ENCODE measurements at places on chromosomes 6 and 20. TPM values are rescaled to one million over a fixed set of nuclear protein-coding genes. Genes with fewer than 3 reads are reported as not detected.

CPXM1 gene
- total RNA-seq, result not detected

AKAP12 gene
- total RNA-seq, result 117 TPM

GJA10 gene
- total RNA-seq, result not detected

OPRL1 gene
- total RNA-seq, result 0.48 TPM

RSPH4A gene
- 0.24 TPM for total RNA-seq

FLRT3 gene
- total RNA-seq, result 1.6 TPM

C20orf144 gene
- 0.10 TPM for total RNA-seq

RTEL1 gene
- total RNA-seq, result 6.2 TPM

CAGE1 gene
- total RNA-seq, result not detected

KCNQ5 gene
- total RNA-seq, result 1.4 TPM

SLC22A16 gene
- not detected for total RNA-seq

HLA-DMB gene
- total RNA-seq, result 1.7 TPM

PLCB4 gene
- 15.2 TPM for total RNA-seq
